Activated CD8-positive, alpha-beta T cell treated with anti-CD3 and anti-CD28 coated beads, Interleukin-2, amount 10 ng/mL, durations not matched to agents 7 days and 5 days (primary cell): ENCODE measurements at places on chromosomes 3 and 15.

GRCh38 chr3:71680603-71681002, 44.6 kb downstream of the EIF4E3 start:
- H3K27ac ChIP-seq = no peak overlapping the region
- no peaks in the 10 kb centered on the region for H3K27me3 ChIP-seq
- peaks cover 30% of the 10 kb centered on the region for H3K36me3 ChIP-seq
- DNase-seq = no peak

DNA sequence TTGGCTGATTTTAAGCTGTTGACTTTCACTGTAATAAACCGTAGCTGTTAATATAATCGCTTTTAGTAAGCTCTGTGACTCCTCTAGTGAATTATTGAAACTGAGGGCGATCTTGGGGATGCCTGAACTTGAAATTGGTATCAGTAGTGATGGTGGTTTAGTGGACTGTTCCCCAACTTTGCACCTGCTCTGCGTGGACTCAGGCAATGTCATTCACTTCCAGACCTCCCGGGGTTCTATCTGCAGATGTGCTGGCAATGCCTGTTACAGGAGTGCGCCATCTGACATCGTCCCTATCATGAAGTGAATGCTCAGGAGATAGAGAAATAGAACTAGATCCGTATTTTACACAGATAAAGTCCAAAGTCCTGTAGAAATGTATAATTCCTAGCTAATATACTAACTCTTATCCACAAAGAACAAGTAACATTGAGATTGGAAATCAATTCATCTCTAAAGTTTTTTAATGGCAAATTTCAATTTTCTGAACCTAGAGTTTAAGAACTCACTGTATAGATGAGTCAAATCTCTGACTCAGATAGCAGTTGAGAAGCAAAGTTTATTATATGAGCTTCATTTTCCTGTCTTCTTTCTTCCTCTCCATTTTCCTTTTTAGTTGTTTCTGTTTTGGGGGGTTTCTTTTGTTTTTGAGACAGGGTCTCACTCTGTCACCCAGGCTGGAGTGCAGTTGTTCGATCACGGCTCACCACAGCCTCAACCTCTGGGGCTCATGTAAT, 51.8 kb downstream of the HEG1 start:
- H3K4me3 ChIP-seq = no peak overlapping the region
- H3K27ac ChIP-seq = peak overlapping the region; percentile 11
- peaks cover 90% of the 10 kb centered on the region for H3K36me3 ChIP-seq
- DNase-seq = no peak
- no peaks in the 10 kb centered on the region for H3K27me3 ChIP-seq

GRCh38 chr3:22013641-22014040, 262.6 kb upstream of the ZNF385D start:
- H3K36me3 ChIP-seq = no peaks in the 10 kb centered on the region
- H3K27ac ChIP-seq = no peak overlapping the region
- no peaks in the 10 kb centered on the region for H3K27me3 ChIP-seq
- DNase-seq = no peak

DNA sequence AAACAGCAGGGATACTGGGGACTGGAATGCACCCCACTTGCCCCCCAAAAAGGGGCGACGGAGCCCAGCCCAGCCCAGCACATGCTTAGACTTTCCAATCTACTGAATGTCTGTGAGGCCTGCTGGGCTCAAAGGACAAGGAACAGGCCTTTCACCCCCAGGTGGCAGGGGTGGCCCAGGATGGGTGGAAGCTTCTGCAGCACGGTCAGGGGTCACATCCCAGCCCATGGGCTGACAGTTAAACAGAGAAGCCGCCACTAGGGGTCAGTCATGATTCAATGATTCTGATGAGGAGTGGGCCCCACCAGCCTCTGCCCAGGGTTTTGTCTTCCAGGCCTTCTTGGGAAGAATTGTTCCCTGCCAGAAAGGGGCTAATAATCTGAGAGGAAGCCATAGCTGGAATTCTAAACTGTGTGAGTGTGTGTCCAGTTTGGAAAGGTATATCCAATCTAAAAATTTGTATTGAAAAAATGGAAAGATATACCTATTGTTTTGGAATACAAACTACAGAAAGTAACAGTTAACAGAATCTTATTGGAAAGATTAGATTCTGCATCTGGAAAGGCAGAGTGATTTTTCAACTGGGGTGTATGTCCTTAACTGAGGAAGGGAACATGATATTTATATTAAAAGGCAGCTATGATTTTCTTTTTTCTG, 2.2 kb downstream of the CHRNB4 start:
- H3K36me3 ChIP-seq = no peaks in the 10 kb centered on the region
- peaks cover 5% of the 10 kb centered on the region for H3K4me1 ChIP-seq
- H3K27ac ChIP-seq = no peak overlapping the region
- DNase-seq = peak; percentile 54
- no peak overlapping the region for H3K4me3 ChIP-seq
- H3K27me3 ChIP-seq = peaks cover 12% of the 10 kb centered on the region

- H3K4me1 ChIP-seq = no peaks in the 10 kb centered on the region
- no peak overlapping the region for H3K27ac ChIP-seq
- H3K4me3 ChIP-seq = no peak overlapping the region
- no peaks in the 10 kb centered on the region for H3K36me3 ChIP-seq
- no peak for DNase-seq
Observed at GRCh38 chr3:107142171-107142570, 235.1 kb upstream of the CCDC54 start.

GRCh38 chr3:187242435-187242834, 45.1 kb downstream of the RTP1 start:
- H3K4me1 ChIP-seq = peaks cover 4% of the 10 kb centered on the region
- no peak overlapping the region for H3K27ac ChIP-seq
- H3K27me3 ChIP-seq = peaks cover 2% of the 10 kb centered on the region
- no peak overlapping the region for H3K4me3 ChIP-seq

GRCh38 chr3:14340960-14341708, 61.3 kb upstream of the SLC6A6 start:
- no peaks in the 10 kb centered on the region for H3K4me1 ChIP-seq
- peaks cover 3% of the 10 kb centered on the region for H3K27me3 ChIP-seq
- no peaks in the 10 kb centered on the region for H3K36me3 ChIP-seq
- no peak overlapping the region for H3K27ac ChIP-seq
- H3K4me3 ChIP-seq = no peak overlapping the region
- no peak for DNase-seq

DNA sequence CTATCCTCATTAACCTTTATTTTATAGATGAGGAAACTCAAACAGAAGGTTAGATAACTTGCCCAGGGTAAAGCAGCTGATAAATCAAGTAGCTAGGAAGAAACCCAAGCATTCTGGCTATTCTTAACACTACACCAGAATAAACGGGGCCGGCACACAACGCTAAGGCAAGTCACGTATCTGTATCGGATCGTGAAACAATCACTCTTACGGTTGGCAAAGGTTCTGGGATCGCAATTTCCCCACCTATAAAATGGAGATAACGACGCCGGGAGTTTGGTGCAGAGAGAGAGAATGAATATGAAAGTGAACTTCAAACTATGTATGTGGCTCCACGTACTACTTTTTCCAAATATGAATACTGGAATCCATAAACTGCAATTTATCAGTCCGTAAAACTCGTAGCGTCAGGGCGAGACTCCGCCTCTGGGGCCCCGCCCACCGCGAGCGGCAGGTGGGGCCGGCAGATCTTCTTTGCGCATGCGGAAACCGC, 252 bp upstream of the ARMC8 start:
- H3K4me1 ChIP-seq = peaks cover 34% of the 10 kb centered on the region
- peaks cover 3% of the 10 kb centered on the region for H3K27me3 ChIP-seq
- peak; percentile 92 for DNase-seq
- peak overlapping the region; percentile 94 for H3K4me3 ChIP-seq

DNA sequence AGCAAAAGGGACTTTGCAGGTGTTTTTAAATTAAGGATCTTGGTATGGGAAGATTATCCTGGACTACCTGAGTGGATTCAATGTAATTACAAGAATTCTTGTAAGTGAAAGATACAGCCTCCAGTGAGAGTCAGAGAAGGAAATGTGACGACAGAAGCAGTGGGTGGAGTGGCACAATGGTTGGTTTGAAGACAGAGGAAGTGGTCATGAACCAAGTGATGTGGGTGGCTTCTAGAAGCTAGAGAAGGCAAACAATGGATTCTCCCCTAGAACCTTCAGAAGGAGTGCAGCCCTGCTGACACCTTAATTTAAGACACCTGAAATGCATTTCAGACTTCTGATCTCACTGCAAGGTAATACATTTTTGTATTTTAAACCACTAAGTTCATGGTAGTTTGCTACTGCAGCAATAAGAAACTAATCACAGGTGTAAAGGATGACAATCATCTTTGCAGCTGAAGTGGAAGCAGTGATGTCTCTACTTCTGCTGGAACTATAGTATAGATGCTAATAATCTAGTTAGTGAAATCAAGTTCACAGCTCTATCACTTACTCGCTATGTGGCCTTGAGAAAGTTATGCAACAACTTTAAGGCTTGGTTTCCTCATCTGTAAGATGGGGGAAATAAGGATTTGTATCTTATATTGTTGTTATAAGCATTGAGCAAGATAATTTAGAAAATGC, 403.4 kb upstream of the SUCLG2 start:
- H3K27ac ChIP-seq = peak overlapping the region; percentile 83
- peak overlapping the region; percentile 71 for H3K4me3 ChIP-seq
- peak; percentile 85 for DNase-seq

DNA sequence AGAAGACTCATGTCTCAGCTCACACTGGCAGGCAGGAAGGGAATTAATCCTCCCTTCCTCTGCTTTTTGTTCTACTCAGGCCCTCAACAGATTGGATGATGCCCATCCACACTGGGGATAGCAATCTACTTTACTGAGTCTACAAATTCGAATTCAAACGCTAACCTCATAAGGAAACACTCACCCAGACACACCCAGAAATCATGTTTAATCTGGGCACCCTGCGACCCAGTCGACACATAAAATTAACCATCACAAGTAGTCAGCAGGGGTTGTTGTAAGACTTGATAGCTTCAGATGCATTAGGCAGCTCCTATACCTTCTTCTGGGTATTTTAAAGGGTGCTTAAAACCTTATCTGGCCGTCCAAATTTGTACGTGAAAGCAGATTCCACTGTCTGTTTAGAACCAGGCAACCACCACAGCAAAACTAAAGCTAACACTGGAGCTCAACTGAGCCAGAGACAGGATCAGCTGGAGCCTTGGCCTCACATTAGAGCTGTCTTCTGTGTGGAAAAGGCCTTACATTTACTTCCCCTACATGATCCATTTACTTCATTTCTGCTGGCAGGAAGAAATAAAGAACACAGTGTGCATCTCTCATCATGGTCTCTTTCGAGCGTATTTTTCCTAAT, 407.3 kb upstream of the PPP2R3A start:
- H3K4me3 ChIP-seq = no peak overlapping the region
- H3K27me3 ChIP-seq = no peaks in the 10 kb centered on the region
- no peaks in the 10 kb centered on the region for H3K36me3 ChIP-seq
- H3K27ac ChIP-seq = no peak overlapping the region

DNA sequence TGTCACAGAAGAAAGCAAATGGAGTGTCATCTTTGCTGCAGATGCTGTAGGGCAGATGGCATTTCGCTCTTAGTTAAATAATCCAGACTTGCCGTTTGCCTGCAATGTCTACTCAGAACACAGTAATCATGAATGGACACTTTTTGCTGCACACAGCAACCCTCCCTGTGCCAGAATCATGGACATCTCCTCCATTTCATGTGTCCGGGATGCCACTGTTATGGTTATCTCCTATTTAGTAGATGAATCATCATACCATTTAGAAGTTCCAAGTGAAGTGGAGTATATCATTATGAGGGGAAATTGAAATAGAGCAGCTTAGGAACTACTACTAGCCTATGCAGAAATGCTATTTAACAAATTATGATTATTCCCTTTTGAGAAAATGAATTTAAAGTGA, 118.5 kb downstream of the DUT start:
- no peaks in the 10 kb centered on the region for H3K36me3 ChIP-seq
- DNase-seq = no peak
- H3K27ac ChIP-seq = no peak overlapping the region
- no peaks in the 10 kb centered on the region for H3K27me3 ChIP-seq
- no peak overlapping the region for H3K4me3 ChIP-seq

- DNase-seq = no peak
- H3K36me3 ChIP-seq = no peaks in the 10 kb centered on the region
- H3K27ac ChIP-seq = peak overlapping the region; percentile 85
- H3K4me3 ChIP-seq = peak overlapping the region; percentile 77
- H3K4me1 ChIP-seq = peaks cover 33% of the 10 kb centered on the region
Observed at GRCh38 chr15:40366457-40367370, 8.7 kb downstream of the DISP2 start.

- DNase-seq = no peak
- no peak overlapping the region for H3K27ac ChIP-seq
- H3K27me3 ChIP-seq = no peaks in the 10 kb centered on the region
- H3K36me3 ChIP-seq = peaks cover 5% of the 10 kb centered on the region
- H3K4me1 ChIP-seq = peaks cover 17% of the 10 kb centered on the region
Observed at GRCh38 chr3:105883798-105884377, 15.1 kb upstream of the CBLB start.

DNA sequence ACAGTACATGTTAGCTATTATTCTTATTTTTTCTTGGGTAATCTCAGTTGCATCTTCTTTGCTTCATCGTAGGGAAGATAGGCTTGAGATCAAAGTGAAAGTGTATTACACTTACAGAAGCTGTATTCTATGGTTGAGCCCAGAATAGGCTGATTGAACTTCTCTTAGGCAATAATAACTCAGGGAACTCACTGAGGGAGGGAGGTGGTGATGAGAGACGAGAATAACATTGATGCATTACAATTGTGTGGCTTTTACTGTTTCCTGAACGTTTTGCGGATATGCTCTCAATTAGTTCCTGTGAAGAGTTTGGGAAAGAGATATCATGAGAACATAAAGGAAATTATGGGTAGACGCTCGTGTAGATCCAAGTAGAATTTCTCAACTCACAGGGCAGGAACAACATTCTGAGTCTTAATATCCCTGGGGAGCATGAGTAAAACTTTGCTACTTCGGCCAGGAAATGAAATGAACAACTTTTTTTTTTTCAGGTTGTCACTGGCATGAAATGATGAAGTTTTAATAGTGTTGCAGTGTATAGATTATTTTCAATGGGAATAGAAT, 302.2 kb downstream of the TUSC7 start:
- DNase-seq = no peak
- no peak overlapping the region for H3K4me3 ChIP-seq
- no peaks in the 10 kb centered on the region for H3K27me3 ChIP-seq
